ENCODE measurements at places on chromosomes 3 and 15.

DNA sequence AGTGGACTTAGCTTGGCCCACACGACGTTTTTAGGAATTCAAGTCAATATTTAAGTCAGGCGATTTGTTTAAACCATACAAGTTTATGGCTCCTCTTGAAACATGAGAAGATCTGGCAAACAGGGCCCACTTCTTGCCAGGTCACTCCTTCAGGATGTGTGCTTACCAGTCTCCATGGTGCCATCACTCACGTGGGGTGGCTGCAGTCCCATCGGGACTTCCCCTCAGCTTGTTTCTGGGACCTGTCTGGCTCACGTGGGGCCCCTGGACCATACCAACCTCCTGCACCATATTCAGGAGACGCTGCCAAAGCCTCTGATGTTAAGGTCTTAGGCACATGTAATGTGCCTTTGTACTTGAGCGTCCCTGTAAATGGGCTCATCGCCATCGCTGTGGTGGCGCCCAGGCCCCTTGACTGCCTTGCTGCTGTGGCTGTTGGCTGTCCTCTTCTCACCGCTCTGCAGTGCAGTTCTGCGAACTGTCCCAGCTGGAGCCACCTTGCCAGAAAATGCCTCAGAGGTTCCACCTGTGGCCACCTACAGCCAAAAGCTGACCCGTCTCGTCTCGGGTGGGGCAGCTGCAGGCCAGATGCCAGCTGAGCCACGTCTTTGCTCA, 8.9 kb downstream of the MCM2 start:
- DNase-seq: no peak

- DNase-seq: no peak
These were observed 26.5 kb downstream of the PHLDB2 start for GRCh38 chr3:111885578-111885977.

DNA sequence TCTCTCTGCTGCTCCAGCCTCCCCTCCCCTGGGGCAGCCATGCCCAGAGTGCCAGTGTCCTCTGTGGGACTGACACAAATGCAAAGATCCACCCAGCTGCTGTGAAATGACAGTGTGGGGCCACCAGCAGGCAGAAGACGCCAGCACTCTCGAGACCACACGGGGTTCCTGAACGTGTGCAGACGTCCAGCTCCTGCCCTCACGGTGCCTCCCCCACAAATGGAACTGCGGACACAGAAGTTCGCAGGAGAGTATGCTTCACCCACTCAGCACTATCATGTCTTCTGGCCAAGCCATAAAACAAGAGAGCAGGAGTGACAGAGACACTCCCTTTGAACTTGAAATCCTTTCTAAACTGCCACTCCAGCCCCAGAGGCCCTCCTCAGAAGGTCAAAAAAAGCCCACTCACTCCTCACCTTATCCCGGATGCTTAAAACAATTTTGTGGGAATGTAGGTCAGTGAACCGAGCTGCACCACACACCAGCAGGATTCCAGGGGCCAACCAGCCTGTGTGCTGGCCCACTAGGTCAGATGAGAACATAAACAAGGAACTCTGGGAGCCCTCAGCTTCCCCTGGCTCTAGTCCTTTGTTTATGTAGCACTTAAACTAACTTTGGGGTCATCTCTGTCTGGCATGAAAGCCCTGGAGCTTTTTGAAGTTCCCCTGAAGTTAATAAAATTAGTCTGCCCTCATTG, 112.6 kb downstream of the DNAJB8 start:
- DNase-seq: no peak

DNA sequence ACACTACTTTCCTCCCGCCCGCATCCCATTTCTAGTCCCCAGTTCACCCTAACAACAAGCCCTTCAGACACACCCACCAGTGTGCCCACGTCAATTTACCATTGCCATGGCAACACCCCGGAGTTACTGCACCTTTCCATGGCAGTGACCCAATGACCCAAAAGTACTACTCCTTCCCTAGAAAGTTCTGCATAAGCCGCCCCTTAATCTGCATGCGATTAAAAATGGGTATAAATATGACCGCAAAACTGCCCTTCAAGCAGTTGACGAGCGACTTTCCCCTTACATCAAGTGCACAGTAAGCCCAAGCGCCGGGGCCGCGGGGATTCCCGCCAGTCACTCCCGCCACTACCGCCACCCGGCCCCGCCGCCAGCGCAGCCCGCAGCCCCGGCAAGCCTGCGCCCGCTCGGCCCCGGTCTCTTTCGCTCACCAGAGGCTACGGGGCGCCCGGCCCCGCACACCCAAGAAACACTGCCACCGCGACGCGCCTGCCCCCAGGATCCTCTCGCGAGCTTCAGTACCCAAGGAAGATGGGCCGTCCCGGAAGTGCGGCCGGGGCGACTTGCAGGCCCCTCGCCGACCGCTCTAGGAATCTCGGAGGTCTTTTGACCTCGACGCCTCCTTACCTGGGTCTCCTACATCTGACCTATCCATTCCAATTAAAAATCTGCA, 27.2 kb upstream of the ZNF502 start:
- DNase-seq: peak; percentile 69

GRCh38 chr3:175392653-175393052, 533.5 kb downstream of the NAALADL2 start:
- DNase-seq: no peak

DNA sequence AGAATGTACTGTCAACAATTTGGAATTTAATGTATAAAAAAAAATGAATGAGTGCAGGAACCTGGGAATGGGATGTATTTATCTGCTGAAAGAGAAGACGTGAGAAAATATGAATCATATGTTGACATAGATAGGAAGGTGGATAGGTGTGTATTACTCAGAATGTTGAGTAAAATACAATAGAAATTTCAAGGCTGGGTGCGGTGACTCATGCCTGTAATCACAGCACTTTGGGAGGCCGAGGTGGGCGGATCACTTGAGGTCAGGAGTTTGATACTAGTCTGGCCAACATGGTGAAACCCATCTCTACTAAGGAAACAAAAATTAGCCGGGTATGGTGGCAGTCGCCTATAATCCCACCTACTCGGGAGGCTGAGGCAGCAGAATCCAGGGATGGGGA, 202.8 kb downstream of the CADM2 start:
- DNase-seq: no peak

GRCh38 chr3:41701191-41701698, 260.7 kb downstream of the ULK4 start:
- DNase-seq: no peak

Measured in mesothelial cell of epicardium (in vitro differentiated cells).